ENCODE measurements at places on chromosomes 4 and X.

- no peak for DNase-seq
These were observed 1322.5 kb downstream of the PCDH7 start for GRCh38 chr4:32042486-32043247.

DNA sequence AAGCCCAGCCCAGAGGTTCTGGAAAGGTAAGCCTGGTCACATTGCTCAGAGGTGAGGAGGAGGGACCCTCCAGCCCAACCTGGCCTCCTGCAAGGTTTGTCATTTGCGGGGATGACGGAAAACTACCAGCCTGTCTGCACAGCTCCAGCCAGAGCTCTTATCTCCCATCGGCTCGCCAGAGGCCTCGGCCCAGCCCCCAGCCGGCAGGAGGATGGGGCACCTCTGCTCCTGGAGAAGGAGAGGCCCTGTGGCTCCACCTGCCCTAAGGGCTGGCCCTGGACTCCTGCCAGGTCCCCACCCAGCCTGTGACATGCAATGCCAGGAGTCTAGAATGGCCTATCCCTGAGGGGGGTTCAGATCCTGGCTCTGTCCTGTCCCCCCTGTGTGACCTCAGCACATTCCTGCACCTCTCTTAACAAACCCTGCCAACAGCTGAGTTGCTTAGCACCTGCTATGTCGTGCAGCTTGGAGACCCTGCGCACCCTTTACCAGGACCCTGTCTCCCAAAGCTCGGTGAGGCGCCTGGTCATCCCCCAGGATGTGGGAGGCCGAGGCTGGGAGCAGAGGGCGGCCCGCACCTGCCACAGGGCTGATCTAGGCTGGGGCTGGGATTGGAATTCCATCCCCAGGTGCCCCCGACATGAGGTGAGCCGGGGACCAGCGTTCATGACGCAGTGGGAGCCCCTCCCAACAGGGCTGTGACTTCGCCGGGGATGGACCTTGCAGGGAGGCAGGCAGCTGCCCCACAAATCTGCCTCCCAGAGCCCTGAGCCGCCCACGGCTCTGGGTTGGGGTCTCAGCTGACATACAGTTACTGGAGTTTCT is 14.4 kb downstream of the ADRA2C start:
- DNase-seq = no peak

- no peak for DNase-seq
These were observed 2396.7 kb downstream of the PCDH7 start for GRCh38 chr4:33116871-33117270.

DNA sequence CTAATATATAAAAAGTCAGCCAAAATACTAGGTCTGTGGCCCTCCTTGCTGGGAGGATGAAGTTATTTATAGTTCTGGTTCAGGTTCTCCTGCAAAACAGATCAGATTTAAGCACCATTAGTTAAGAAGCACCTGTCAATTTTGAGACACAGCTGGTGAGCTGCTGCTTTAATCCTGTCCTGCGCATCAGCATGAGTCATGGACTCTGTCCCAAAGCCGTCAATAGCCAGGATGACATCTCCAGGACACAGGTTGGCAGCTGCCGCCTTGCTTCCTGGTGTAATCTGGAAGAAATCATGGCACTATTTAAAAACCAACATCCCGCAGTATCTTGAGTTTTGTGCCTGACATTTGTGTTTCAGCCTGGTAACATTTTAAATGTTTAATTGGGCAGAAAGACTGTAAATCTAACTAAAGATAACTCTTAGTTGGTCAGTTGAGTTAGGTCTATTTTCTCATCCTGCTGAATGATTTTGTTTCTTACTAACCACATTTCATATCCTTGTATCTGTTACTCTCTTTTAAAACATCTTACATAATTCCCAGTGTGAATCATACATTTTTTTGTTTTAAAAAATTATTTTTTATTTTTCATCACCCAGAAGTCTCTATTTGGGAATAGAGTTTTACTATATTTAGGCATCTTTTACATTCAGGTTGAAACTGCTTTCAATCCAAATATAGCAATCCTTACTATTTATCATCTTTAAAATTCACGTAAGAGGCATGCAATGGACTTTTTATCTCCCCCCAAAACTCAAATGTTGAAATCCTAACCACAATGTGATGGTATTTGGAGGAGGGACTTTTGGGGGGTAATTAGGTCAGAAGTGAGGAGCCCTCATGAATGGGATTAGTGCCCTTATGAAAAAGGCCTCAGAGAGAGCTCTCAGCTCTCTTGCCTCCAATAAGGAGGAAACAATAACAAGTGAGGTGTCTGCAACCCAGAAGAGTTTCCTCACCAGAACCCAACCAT is 10.1 kb downstream of the PDLIM3 start:
- no peak for DNase-seq

DNA sequence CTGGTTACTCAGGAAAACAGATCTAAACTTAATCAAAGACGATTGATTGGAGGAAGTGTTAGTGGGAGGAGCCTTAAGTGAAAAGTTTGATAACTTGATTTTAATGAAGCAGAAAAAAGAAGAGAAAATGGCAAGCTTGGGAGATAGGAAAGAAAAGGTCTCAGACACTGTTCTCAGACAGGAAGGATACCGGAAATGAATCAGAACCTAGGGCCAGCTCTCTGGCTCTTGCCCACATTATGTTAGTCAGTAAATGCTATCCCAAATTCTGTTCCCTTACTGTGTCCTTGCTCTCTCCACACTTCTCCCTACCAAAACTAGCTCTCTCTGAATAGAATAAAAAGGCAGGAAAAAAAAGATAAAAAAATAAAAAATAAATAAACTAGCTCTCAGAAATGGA is 48.6 kb upstream of the TMEM164 start:
- DNase-seq = no peak

Data from activated CD4-positive, alpha-beta T cell treated with anti-CD3 and anti-CD28 coated beads, Interleukin-2, Interleukin-4, amounts not matched to agents 100 ng/mL and 50 ng/mL, durations not matched to agents 16 hours and 8 hours (primary cell).